ENCODE measurements at places on chromosomes 13 and 19.

DNA sequence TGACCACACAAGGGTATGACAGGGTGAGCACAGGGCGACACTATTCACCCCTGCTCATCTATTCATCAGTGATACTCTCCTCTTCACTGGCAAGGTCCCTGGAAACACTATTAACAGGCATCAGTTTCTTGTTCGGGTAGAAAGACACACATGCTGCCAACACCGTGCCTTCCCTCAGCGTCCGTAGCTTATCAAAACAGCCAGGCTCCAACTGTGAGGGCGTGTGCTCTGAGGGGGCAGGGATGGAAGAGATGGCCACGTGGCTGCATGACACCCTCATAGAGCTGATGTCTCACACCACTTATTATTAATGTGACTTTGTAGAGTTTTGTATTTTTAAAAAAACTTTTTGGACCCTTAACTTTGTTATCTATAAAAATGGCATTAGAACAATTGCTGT lies 160.3 kb downstream of the ITGBL1 start:
- no peak for DNase-seq

DNA sequence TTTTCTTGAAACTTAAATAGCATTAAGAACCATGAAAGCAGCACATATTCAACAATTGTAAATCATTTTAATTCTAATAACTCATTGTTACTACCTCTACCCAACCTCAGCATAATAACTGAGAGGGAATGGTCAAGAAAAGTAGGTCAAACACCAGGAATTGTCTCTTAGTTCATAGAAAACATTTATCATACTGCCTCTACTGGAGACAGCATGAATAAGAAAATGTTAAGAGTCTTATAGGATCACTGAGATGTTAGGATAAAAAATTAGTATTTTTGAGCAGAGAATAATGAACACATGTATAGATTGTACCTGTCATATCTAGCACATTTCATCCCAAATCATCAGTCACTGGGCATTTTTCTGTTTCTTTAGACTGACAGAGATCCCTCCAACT lies 515.3 kb downstream of the PCDH9 start:
- no peak for DNase-seq

GRCh38 chr13:60590800-60591747 lies 194.1 kb downstream of the TDRD3 start:
- DNase-seq: no peak

GRCh38 chr13:113531041-113531873 lies 40.7 kb upstream of the DCUN1D2 start:
- DNase-seq: no peak

DNA sequence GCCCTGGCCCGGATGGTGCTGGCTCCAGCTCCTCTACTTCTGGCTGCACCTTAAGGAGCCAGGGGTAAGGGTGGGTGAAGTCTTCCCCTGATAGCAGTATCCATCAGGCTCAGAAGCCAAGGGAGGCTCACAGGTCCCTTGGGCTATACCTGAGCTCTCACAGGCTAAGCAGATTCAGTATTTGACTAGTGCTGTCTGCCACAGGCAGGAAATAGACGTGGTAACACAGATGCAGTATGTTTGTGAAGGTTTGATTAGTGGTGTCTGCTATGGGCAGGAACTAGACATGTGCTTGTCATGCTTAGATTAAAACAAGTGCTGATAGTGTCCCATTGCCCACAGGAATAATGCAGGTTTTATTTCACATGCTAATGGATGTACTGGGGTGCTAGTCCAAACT lies 4.0 kb downstream of the SYT5 start:
- DNase-seq: no peak

GRCh38 chr19:40742886-40743285 lies 7.4 kb downstream of the ACTMAP start:
- DNase-seq: no peak

GRCh38 chr13:28044608-28045007 lies 55.8 kb downstream of the FLT3 start:
- DNase-seq: no peak

DNA sequence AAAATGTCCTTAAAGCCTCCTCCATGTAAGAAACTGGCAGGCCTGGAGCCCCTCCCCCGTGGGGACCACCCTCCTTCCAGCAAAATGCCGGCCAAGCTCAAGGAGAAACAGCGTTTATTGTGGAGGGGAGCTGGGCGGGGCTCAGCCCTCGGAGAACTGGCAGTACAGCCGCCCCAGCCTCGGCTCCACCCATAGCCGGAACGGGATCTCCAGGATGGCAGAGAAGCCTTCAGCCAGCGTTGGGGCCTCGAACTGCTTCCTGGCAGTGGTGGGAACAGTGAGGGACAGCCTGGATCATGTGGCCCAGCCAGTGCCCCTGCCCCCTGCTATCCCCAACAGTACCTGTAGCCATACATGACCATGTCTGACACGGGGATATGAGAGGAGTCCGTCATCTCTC lies 6.3 kb downstream of the PNKP start:
- no peak for DNase-seq

GRCh38 chr13:46717275-46717674 lies 79.7 kb downstream of the ESD start:
- DNase-seq: no peak

GRCh38 chr13:66623129-66623820 lies 606.9 kb downstream of the PCDH9 start:
- DNase-seq: no peak

DNA sequence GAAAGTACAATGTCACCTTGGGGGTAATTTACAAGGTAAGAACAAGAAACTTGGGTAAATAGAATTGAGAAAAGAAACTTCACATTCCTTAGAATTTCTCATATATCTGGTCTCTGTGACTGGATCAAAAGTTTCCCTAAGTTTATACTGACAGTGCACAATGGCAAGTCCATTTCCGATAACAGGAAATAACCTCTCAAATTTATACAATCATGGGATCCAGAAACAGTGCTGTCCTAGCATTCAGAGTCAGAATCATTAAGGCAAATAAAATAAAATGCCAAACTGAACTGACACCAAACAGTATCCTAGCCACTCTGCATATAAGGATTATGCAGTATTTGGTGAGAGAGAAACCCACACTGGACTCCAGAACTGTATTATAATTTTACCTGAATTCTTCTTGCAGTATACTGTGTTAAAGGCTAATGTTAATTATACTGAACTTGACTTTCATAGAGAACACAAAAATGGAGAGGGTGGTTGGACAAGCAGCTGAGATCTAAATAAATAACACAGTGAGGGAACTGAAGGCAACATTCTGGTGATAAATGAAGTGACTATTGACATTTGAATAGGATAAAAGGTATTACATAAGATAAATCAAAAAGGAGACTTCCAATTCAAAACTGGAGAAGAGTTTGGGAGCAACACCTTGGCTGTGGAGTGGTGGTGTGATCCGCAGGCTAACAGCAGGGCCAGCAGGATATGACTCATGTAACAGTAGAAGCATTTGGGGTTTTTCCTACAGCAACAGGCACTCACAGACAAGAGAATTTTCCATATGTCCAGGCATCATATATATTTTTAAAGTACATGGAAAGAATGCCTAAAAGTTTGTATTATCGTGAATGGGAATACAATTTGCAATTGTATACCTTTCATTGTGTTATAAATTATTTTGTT lies 932.5 kb upstream of the MIR17HG start:
- DNase-seq: no peak

DNA sequence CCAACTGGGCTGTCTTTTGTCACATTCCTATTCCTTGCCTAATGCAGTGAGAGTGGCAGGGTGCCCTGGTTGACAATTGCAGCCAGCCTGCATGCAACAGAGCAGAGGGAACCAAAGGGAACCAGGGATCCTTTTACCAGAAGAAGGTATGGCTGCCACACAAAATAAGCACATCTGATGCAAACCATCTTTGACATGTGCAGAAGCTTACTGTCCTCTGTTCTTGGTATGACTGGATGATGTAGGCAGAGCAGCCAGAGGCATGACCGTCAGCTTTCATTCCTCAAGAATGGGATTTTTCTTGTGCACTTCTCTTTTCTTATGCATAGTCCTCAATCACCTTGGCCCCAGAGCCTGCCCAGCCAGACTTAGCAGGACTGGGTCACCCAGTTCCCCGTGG lies 116.1 kb downstream of the UQCRFS1 start:
- DNase-seq: no peak

GRCh38 chr13:113064534-113065405 lies 40.8 kb upstream of the F7 start:
- no peak for DNase-seq

GRCh38 chr13:32629866-32630265 lies 43.6 kb downstream of the PDS5B start:
- no peak for DNase-seq

GRCh38 chr19:27770095-27770494 lies 1442.9 kb downstream of the UQCRFS1 start:
- DNase-seq: no peak

GRCh38 chr19:9943744-9944143 lies 7.4 kb upstream of the OLFM2 start:
- DNase-seq: no peak

DNA sequence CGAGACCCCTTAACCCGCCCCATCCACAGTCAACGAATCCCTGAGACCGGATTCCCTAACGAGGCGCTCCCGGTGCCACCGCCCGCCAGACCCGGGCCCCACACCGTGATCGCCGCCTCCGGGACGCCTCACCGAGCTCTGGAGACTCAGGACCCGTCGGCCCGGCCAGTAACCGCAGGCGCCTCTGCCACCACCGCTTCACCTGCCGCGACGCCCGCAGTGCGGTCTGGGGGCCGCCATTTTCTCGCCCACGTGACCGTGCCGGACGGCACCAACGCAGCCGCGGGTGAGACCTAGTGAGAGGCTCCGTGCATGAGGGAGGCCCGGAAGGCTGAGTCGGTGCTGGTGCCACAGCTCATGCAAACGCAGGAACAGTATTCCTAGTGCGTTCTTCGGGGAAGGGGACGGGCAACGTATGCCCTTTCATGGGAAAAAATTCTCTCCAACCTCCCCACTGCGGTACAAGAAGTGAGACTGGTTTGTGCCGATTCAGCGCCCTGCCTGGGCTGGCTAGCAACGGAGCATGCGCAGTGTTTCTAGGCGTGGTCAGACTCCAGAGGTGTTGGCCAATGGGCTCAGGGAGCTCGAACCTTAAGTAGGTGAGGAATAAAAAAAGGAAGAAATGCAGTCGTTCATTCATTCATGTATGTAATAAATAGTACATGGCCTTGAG lies at the start of gene DOHH:
DOHH (minus strand) TSS at position 246 of the 673 bp plus-strand sequence. CDS start 3,860 bp downstream, outside the sequence.
- DNase-seq: peak; percentile 98

DNA sequence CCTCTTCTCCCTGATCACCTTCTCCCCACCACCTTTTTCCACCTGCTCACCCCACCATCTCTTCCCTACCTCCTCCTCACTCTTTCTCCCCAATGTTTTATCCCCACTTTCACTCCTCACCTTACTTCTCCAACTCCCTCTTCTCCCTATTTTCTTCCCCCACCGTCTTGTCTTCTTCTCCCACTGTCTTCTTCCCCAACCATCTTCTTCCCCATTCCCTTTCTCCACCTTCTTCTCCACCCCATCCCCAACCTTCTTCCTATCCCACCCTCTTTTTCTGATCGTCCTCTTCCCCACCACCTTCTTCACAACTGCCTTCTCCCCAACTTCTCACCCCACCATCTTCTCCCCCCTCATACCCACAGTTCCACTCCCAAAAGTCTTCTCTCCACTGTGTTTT lies 929.4 kb downstream of the UQCRFS1 start:
- no peak for DNase-seq

DNA sequence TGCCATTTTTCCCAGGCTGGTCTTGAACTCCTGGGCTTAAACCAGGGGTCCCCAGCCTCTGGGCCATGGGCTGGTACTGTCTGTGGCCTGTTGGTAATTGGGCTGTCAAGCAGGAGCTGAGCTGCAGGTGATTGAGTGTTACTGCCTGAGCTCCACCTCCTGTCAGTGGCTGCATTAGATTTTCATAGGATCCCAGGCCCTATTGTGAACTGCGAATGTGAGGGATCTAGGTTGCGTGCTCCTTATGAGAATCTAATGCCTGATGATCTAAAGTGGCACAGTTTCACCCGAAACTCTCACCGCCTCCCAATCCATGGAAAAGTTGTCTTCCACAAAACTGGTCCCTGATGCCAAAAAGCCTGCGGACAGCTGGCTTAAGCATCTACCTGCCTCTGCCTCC lies 16.6 kb upstream of the ZNF536 start:
- no peak for DNase-seq

DNA sequence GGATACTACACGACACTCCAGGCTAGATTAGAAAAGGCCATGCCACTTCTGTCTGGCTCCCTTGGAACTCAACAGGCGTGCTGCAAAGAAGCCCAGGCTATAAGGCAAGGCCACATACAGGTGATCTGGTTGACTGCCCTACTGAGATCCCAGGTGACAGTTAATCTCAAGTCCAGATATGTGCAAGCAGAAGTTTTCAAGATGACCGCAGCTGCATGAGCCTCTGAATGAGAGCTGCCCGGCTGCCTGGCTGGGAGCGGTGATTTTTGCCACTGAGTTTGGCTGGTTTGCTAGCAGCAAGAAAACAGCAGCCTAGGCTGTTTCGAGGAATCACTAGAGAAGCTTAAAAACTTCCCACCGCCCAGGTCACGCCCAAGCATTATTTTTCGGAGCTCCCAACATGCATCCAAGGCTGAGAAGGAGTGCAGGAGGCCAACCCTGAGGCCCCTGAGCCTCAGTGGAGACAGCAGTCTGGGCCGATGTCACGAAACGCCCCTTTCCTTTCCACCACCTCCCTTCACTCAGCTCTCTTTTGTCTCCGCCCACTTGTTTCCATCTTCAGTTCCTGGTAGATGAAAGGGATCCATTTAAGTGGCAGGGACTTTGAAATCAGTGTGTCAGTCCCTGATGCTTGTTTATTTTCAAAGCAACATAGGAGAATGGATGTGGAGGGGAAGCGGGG lies 14.0 kb upstream of the URI1 start:
- no peak for DNase-seq

DNA sequence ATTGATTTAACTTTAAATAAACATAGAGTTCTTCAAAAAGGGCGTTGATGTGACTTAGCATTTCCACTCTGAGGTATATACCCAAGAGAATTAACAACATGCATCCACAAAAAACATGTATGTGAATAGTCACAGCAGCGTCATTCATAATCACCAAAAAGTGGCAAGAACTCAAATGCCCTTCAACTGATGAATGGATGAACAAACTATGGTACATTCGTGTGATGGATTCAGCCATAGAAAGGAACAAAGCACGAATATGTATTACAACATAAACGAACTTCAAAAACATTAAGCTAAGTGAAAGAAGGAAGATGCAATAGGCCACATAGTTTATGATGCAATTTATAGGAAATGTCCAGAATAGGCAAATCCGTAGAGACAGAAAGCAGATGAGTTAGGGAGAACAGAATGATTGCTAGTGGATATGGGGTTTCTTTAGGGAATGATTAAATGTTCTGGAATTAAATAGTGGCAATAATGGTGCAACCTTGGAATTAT lies 72.3 kb upstream of the UQCRFS1 start:
- DNase-seq: no peak

GRCh38 chr19:19558055-19558454 lies 20.0 kb downstream of the CILP2 start:
- no peak for DNase-seq

- no peak for DNase-seq
These were observed 116.0 kb upstream of the ARGLU1 start for GRCh38 chr13:106683918-106684317.

- no peak for DNase-seq
These were observed 439.1 kb upstream of the ZNF507 start for GRCh38 chr19:31906111-31906871.

- no peak for DNase-seq
These were observed 22.3 kb downstream of the SLC7A1 start for GRCh38 chr13:29573190-29573589.

All from stimulated activated CD4-positive, alpha-beta T cell treated with anti-CD3 and anti-CD28 coated beads, Interleukin-4, amount 100 ng/mL, for 24 hours (primary cell).